ENCODE measurements at places on chromosomes 11 and 22. TPM values are rescaled to one million over a fixed set of nuclear protein-coding genes. Genes with fewer than 3 reads are reported as not detected.

- DNase-seq, result no peak
These were observed 26.8 kb downstream of the TRIM44 start for GRCh38 chr11:35689081-35689996.

DNA sequence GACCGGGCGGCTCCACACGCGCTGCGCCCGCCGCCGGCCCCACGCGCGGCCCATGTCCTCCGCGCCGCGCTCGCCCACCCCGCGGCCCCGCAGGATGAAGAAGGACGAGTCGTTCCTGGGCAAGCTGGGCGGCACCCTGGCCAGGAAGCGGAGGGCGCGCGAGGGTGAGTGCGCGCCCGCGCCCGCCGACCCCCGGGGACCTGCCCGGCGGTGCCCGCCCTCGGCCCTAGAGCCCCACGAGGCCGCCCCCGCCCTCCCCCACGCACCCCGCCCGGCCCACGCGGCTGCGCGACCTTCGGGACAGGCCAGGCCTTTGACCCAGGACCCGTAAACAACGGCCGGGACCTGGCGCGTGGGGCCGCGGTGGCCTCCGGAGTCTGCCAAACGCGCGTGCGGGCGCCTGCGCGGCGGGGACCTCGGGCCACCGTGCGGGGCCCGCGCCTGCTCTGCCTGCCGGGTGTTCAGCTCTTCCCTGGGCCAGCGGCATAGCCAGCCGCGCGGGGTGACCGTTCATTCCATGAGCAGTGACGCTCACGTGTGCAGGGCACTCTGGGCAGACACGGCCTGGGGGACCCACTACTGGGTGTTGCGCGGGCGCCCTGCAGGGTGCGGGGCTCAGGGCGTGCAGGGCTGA lies at the start of gene PARVB:
Gene PARVB (plus strand): TSS at position 15 of the 634 bp plus-strand sequence. CDS start 38 bp downstream, at position 53.
- DNase-seq, result no peak

GRCh38 chr11:102749101-102749722 lies 24.5 kb upstream of the MMP8 start:
- DNase-seq, result no peak

GRCh38 chr11:118245936-118246562 lies 6.1 kb downstream of the MPZL3 start:
- no peak for DNase-seq

DNA sequence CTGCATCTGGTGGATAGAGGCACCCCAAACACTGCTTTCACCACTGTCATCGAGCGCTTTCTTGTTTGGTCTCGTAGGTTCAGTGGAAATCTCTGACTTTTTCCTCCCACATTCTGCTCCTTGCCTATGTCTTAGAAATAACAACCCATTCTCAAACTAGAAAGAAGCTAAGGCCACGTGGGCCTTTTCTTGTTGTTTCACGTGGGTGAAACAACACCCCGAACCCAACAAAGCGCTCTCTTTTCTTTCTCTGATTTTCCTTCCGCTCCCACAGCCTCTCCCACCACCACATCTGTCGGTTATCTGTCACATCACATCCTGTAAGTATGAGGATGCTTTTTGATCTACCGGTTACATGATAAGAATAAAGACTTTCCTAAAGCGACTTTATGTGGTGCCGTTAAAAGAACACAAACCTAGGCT lies 77.1 kb downstream of the LINC01488 start:
- DNase-seq, result no peak

- DNase-seq, result no peak
These were observed 61.6 kb upstream of the CDON start for GRCh38 chr11:126124231-126124661.

- DNase-seq, result peak; percentile 24
These were observed 9.7 kb upstream of the NEFH start for GRCh38 chr22:29470159-29470855.

- no peak for DNase-seq
These were observed 6.3 kb downstream of the OR52K2 start for GRCh38 chr11:4455419-4455818.

GRCh38 chr11:19321351-19321750 lies 80.6 kb upstream of the E2F8 start:
- no peak for DNase-seq

- DNase-seq, result peak; percentile 12
These were observed 10.7 kb upstream of the CD5 start for GRCh38 chr11:61091373-61092279.

GRCh38 chr11:90757849-90758494 lies 535.1 kb upstream of the CHORDC1 start:
- DNase-seq, result no peak

DNA sequence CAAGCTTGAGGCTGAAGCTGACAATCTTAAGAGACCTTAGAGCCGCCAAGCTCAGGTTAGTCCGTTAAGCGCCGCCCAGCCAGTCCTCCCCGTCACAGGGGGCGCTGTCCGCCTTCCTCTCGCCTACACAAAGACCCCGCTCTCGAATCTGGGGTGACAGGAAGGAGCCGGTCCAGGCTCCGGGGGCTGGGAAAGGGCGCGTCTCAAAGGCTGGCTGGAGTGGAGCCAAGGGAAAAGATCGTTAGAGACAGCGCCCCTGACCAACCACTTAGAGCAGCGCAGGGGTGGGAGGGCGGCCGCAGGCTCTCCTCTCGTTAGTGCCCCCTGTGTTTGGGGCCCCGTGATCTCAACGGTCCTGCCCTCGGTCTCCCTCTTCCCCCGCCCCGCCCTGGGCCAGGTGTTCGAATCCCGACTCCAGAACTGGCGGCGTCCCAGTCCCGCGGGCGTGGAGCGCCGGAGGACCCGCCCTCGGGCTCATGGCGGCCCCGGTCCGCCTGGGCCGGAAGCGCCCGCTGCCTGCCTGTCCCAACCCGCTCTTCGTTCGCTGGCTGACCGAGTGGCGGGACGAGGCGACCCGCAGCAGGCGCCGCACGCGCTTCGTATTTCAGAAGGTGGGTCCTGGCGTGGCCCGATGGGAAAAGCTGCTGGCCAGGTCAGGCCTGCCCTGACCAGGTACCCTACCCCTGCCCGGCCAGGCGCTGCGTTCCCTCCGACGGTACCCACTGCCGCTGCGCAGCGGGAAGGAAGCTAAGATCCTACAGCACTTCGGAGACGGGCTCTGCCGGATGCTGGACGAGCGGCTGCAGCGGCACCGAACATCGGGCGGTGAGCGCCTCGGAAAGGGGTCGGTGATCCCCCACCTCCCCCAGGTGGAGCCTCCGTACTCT lies at the start of gene MUS81:
Gene MUS81 (plus strand): TSS at position 156 of the 887 bp plus-strand sequence. CDS start 321 bp downstream, at position 477.
- DNase-seq, result peak; percentile 97

DNA sequence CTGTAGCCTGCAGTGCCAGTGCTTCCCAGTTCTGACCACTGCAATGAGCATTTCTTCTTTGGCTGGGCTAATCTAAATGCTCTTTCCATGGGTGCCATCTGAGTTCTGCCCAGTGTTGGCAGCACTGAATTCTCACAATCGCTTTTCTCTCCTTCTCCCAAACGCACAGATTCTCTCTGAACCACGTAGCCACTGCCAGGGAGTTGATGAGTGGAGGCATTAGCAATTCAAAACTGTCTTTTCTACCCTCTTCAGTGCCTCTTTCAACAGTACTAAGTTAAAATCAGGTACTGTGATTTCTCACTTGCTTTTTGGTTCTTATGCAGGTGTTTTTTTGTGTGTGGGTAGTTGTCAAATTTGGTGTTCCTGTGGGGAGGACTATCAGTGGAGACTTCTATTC lies 745.0 kb upstream of the ANO5 start:
- DNase-seq, result no peak

DNA sequence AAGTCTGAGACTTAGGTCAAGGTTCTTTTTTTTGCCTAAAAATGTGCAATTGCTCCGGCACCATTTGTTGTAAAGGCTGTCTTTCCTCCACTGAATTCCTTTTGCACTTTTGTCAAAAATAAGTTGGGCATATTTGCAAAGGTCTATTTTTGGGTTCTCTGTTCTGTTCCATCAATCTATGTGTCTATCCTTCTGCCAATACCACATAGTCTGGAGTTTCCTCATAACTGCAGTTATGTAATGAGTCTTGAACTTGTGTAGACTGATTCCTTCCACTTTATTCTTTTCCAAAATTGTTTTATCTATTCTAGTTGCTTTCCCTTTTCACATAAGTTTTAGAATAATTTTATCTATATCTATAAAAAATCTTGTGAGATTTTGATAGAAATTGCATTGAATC lies 6.7 kb downstream of the KCNJ5 start:
- no peak for DNase-seq

DNA sequence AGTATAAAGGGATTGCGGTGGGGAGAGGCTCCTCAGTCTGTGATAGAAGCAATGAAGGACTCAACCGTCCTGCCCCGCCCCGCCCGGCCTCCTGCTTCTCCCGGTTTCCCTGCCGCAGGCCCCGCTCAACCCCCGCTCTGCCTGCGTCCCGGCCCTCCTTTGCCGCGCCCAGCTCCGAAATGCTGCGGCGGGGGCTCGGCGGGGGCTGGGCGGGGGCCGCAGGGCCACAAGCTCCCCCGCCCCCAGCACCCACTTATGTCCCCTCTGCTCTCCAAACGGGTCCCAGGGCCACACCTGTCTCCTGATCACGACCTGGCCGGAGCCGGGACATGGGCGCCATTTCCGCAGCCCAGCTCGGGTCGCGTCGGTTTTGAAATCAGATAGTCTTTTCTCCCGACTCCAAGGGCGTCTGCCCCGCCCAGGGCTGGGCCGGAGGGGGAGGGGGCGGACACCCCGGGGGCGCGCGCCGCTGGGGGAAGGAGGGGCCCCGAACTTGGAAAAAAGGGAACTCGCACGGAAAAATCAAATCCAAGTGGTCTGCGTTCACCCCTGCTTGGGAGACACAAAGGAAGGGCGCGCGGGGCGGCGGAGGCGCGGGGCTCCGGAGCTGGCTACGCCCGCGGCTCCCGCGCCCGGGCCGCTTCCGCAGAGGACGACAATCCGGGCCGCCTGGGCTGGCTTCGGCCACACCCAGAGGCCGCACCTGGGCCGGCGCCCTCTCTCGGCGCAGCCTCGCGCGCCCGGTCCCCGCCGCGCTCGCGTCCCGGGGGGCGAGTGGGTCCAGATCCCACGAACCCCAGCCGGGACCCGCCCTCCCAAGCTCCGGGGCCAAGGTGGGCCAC lies 70.6 kb upstream of the EP300 start:
- DNase-seq, result peak; percentile 16

DNA sequence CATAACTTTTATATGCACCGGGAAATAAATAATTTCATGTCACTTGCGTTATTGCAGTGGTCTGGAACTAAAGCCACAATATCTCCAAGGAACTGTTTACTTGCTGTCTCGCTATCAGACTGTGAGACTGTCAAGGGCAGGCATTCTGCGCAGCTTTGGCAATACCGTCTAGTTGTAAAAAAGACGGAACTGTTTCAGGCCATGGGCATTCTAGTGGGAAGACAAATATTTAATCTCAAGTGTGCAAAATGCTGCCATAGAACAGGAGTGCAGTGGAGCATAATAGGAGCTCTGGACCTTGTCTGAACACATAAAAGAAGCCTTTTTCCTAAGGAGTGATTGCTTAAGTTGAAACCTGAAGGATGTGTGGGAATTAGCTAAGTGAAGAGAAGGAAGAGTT lies 53.8 kb downstream of the PACS1 start:
- DNase-seq, result no peak

GRCh38 chr11:134464981-134465730 lies 53.1 kb upstream of the B3GAT1 start:
- DNase-seq, result no peak

- no peak for DNase-seq
These were observed 710 bp downstream of the ATP5MGL start for GRCh38 chr22:42639541-42640241.

DNA sequence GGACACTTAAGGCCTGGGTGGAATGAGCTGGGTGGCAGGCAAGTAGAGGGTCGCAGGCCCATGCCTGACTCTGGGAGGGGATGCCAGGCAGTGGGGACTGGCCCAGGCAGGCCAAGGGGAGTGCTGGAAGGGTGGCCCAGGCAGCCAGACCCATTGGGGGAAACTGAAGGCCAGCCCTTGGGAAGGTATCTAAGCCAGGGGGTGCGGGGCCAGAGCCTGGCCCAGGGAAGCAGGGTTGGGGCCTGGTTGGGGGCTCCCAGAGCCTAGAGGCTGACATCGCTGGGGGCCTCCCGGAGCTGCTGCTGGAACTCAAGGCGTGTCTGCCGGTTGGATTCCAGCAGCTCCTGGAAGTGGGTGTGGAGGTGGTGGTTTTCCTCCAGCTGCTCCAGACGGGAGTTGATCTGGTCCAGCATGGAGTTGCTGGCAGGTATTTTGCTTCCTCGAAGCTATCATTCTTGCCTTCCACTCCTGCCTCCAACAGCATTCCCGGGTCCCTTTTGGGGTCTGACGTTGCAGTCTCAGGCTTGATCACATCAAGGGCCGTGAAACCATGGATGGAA lies 35.3 kb upstream of the XBP1 start:
- DNase-seq, result no peak

DNA sequence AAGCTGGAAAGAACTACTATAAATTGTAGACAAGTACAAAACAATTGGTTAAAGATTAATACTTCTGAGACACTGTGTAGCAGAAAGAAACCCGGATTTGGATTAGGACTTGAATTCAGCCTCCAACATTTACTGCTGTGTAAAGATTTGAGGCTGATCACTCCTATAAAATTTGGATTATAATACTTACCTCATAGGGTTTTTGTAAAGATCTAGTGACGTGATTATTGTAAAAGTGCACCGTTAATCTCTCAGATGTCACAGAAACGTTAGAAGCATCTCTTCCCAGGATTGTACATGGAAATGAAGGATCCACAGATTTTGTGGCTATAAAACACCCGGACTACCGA lies 323 bp upstream of the HIKESHI start:
- DNase-seq, result no peak

HBG1 gene
- total RNA-seq, result not detected

KRTAP5-1 gene
- not detected for total RNA-seq

SAA4 gene
- not detected for total RNA-seq

MYBPC3 gene
- not detected for total RNA-seq

UBTFL1 gene
- not detected for total RNA-seq

BIK gene
- 0.18 TPM for total RNA-seq

C11orf91 gene
- total RNA-seq, result not detected

MS4A6E gene
- total RNA-seq, result not detected

TSSK2 gene
- not detected for total RNA-seq

FDXACB1 gene
- total RNA-seq, result 3.0 TPM

FBLN1 gene
- 11.4 TPM for total RNA-seq
